ENCODE measurements at places on chromosomes 16 and 17.
A peak's percentile ranks its signal among the peaks of the same experiment; 100 is the strongest.

DNA sequence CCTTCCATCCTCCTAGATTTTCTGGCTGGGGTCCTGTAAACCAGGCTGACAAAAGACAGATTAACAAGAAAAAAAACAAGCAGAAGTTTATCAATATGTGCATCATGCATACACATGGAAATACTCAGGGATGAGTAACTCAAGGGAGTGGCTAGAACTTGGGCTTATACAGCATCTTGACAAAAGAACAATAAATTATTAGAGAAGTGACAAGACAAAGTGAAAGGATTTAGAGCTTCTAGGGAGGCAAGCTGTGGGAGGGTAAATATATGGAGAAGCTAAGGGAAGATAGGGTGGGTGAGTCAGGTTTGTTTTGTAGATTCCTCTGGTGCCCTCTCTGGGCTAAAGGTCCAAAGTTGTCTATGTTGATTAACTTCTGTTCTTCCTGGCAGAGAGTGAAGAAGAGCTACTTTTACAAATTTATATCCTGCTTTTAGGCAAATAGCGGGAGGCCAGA is 48.0 kb upstream of the NDRG4 start:
- DNase-seq = no peak

GRCh38 chr17:50818921-50819657 is 16.3 kb upstream of the WFIKKN2 start:
- DNase-seq = peak; percentile 33

DNA sequence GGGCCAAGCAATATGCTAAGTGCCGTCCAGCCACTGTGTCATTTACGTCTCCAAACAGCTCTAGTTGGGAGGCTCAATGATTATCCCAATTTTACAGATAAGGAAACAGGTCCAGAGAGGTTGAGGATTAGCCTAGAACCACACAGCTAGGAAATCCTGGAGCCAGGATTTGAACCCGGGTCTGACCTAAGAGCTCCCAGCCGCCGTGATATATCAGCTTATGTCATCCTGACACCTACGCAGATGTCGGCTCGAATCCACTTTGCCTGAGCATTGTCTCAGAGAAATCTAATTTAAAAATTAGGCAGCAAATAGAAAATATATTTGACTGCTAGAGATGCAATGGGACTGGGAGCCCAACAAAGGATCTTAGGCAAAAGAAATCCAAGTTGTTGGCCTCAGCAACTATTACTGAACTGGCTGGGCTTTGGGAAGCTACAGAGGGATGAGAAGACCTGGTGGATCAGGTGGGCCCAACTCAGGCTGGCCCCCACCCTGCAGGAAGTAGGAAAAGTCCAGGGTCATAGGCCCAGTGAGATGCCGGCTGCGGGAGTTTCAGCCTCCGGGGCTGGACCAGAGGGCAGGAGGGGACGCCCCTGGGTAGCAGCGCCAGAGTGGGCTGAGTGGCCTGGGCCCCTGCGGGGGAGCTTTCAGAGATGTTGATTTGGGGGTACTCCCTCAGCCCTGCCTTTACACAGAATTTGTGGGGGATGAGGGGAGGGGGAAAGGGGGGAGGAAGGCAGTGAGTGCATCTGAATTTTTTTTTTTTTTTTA is 35.1 kb upstream of the IL21R start:
- DNase-seq = no peak

- no peak for DNase-seq
These were observed 32.0 kb downstream of the CDH13 start for GRCh38 chr16:82658796-82659195.

DNA sequence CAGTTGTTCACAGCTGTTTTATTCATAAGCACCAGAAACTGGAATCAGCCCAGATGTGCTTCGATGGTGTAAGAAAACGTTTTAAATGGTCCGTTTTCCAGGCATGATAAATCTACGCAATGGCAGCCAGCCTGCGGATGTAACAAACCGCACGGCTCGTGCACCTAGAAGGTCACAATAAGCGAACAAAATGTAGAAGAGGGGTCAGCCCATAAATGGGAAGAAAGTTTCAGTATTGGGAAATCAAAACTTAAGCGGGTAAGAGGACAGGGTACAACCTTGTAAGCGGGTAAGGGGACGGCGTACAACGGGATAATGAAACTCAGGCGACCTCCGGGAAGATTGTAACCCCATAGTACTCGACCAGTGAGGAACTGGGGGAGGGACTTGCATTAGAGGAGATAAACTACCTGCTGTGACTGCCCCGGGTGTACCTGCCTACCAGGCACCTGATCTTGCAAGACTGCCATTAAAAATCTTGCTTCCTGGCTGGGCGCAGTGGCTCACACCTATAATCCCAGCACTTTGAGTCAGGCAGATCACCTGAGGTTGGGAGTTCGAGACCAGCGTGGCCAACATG is 66.6 kb downstream of the ANKRD11 start:
- no peak for DNase-seq

- no peak for DNase-seq
These were observed 84.7 kb downstream of the PLCG2 start for GRCh38 chr16:81863630-81864352.

GRCh38 chr17:43388359-43389045 is 10.3 kb upstream of the ARL4D start:
- DNase-seq = peak; percentile 91

GRCh38 chr17:36816907-36817288 is 120.4 kb upstream of the LHX1 start:
- DNase-seq = no peak

DNA sequence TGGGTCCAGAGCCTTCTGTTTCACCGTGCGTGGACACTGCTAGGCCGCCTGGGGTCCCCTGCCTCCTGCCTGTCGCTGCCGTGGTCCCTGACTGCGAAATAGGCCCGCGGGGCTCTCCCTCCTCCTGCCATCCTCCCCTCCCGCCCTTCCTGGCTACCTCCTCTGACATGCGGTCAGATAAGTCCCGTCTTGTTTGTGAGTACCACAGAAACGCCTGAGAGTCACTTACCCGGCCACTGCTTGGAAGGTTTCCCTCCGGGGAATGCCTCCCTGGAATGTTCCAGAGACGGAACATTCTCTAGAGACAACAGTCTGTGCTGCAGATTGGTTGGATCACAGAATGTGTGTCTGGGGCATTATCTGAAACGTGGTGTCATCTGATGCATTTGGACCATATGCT is 22.7 kb downstream of the CIBAR2 start:
- DNase-seq = no peak

DNA sequence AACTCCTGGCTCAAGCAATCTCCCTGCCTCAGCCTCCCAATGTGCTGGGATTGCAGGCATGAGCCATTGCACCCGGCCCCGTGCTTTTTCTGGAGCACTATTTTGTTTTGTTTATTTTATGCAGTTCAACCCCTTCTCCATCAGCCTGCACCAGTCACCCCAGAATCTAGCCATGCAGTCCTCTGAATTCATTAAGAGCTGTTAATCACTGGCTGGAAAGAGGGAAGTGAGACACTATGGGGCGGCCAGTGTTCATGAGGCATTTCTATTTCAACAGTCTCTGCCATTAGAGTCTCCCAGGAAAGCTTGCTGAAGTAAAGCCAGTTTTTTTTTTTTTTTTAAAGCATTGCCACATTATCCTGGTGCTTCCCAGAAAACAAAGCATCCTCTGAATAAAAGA is 1.7 kb downstream of the VWA3A start:
- no peak for DNase-seq

DNA sequence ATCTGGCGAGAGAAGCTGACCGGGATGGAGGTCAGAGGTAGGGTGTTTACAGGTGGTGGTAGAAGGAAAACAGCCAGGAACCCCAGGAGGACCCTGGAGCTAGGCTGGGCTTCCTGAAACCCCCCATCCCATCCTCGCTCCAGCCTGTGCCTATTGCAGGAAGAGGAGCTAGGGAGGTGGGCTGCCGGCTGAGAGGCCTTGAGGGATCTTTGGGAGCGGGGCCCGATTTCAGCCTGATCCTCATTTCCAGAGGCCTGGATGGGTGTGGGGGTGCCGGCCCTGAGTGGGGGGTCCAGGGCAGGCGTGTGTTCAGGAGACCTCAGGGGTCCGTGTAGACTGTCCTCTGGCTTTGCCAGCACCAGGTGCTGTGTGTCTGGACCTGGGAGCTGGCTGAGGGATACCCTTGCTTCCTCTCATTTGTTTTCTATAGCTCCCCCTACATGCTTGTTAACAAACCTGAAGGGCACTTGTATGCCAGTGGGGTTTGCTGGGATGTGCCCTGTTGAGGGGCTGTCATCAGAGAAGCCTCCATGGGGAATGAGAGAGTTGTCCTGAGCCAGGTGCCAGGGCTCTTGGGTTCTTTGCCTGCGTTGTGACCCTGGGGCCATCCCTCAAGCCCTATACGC is 18.9 kb upstream of the RAP1GAP2 start:
- DNase-seq = no peak

DNA sequence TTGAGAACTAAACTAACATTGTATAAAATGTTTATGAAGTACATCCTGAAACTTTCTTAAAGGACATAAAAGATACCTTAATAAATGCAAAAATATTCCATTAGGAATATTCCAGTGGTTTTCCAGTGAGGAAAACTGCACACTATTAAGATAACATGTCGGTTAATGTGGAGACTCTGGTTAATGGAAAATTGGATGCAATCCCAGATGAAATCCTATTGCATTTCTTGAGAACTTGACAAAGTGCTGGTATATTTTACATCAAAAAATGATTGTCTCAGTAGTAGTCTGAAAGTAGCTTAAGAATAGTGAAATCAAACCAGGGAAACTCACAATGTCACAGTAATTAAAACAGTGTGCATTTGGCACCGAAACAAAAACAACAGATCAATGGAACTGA is 202.5 kb upstream of the MON1B start:
- no peak for DNase-seq

GRCh38 chr16:50360779-50361178 is 8.0 kb downstream of the BRD7 start:
- no peak for DNase-seq

DNA sequence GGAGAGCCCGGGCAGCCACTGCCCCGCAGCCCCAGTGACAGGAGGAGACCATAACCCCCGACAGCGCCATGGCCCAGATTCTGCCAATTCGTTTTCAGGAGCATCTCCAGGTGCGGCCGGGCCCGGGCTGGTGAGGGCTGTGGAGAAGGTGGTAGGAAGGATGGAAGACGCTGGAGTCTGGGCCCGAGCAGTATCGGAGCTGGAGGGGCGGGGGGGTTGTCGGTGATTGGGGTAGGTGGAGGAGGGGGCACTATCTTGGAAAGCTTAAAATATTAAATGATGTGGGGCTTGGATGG is 317 bp downstream of the CLTC start:
- no peak for DNase-seq

DNA sequence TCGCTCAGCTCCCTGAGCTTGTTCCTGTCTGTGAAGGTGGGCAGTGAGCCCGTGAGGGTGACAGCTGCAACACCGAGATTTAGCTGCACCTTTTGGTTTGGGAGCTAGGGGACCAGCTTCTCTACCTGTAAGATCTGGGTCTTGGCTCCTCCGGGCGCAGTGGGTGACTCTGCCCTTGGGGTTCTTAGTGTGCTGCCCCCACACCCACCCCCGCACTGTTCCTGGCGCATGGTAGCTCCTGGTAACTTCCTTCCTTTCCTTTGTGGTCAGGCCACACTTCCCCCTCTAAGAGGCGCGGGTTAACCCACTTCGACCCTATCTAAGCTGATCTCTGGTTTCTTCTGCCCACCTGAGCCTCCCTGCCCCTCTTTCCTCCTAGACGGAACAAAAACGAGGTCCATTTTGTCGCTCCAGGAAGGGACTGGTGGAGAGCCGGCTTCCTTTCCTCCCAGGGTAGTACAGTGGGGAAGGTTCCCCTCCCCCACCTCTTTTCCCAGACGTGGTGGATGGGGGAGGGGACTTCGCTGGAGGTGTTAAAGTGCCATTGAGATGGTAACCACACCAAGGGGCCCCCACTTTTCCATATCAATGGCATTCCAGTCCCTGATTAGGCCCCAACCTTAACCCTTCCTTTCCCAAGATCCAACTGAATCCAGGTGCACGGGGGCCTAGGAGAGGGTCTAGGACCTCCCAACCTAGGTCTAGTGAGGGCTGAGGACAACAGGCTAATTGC is 4.6 kb upstream of the CLDN9 start:
- DNase-seq = peak; percentile 58

- no peak for DNase-seq
These were observed 3.1 kb downstream of the SEPTIN1 start for GRCh38 chr16:30379158-30379783.

DNA sequence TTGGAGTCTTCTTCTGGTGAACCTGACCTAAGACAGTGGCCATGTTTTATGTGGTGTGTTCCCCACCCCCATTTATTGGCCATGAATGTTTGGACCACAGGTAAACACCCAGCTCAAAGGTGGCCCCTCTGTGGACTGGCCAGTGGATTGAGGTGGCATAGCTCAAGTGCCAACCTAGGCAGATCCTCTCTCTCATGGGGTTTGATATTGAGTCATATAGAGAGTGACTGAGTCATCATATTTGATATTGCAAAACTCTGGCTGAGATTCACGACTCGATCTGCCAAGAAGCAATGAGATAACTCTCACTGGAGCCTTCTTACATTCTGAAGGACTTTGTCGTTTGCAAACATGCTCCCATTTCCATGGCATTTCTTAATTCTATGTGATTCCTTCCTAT is 10.5 kb upstream of the TEKT3 start:
- no peak for DNase-seq

- no peak for DNase-seq
These were observed 45.4 kb downstream of the CREBBP start for GRCh38 chr16:3835089-3835602.

GRCh38 chr17:66287911-66288310 is 14.5 kb upstream of the PRKCA start:
- no peak for DNase-seq

- DNase-seq = no peak
These were observed 101.8 kb downstream of the ABCA8 start for GRCh38 chr17:68853439-68853838.

DNA sequence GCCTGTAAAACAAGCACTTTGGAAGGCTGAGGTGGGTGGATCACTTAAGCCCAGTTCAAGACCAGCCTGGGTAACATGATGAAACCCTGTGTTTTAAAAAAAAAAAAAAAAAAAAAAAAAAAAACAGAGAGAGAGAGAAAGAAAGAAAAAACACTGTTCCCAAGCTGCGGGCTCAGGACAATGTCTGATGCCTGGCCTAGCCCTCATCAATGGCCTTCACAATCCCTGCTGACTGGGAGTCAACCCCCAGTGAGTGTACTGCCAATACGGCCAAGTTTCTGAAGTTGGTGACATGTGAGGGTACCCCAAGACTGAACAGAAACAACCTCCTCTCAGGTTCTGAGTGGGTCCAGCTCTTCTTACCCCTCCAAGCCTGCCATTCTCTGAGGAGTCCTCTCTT is 116.5 kb downstream of the ZNF778 start:
- no peak for DNase-seq

DNA sequence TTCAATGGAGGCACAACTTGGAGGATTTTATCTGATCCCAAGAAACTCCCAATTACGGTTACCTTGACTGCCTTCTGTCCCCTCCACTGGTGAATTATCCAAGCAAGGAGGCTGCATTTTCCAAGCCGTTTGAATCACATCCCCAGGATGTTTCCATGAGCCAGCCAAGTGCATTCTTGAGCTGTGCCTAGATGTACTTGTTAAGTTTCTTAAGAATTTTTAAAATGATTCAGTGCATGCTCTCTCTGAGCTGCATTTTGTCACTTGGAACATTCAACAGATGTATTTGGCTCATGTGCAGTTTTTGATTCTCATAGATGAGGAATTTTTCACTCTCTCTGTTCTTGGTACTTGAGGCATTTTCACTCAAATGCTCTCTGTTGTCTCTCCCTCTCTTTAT is 202.6 kb upstream of the MYOCD start:
- no peak for DNase-seq
